ENCODE measurements at places on chromosomes 1 and 21.

- DNase-seq, result no peak
Measured at GRCh38 chr1:27057389-27057788, 44.7 kb upstream of the TENT5B start.

- no peak for DNase-seq
Measured at GRCh38 chr1:53272349-53272748, 34.0 kb upstream of the MAGOH start.

- DNase-seq, result no peak
Measured at GRCh38 chr1:222641269-222641948, 23.5 kb downstream of the MIA3 start.

GRCh38 chr1:151799179-151800022 is 5.8 kb downstream of the LINGO4 start:
- no peak for DNase-seq

- peak; percentile 17 for DNase-seq
Measured at GRCh38 chr1:50333595-50333974, 89.7 kb downstream of the DMRTA2 start.

GRCh38 chr1:206698011-206698410 is 13.3 kb downstream of the MAPKAPK2 start:
- no peak for DNase-seq

GRCh38 chr1:89276690-89277089 is 4.0 kb upstream of the GBP5 start:
- DNase-seq, result no peak

GRCh38 chr1:225044258-225044657 is 114.8 kb downstream of the DNAH14 start:
- no peak for DNase-seq

DNA sequence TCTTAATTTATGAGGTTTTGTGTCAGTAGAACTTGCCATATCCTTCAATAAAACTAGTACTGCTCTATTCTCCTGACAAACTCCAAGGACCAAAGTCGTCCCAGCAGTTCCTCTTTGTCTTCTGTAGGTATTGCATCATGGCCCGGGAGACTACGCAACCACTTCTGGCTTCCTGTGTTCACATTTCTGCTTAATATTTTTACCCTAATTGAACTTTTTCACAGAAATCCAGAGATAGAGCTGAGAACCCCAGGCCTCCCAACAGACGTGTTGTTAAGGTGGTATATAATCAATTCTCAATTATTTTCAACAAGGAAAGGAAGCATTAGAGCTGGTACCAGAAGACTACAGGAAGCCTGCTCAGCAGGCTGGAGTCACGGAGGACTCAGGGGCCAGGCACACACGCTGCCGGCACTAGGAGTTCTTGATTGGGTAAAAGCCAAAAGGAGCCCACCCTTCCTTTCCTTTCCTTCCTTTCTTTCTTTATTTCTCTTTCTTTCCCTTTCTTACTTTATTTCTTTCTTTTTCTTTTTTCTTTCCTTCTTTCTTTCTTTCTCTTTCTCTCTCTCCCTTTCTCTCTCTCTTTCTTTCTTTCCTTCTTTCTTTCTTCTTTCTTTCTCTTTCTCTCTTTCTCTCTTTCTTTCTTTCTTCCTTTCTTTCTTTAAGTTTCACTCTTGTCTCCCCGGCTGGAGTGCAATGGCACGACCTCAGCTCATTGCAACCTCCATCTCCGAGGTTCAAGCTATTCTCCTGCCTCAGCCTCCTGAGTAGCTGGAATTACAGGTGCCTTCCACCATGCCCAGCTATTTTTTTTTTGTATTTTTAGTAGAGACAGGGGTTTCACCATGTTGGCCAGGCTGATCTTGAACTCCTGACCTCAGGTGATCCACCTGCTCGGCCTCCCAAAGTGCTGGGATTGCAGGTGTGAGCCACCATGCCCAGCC is 173.7 kb downstream of the ZBTB18 start:
- no peak for DNase-seq

GRCh38 chr21:24118738-24119459 is 1488.4 kb downstream of the MRPL39 start:
- no peak for DNase-seq

DNA sequence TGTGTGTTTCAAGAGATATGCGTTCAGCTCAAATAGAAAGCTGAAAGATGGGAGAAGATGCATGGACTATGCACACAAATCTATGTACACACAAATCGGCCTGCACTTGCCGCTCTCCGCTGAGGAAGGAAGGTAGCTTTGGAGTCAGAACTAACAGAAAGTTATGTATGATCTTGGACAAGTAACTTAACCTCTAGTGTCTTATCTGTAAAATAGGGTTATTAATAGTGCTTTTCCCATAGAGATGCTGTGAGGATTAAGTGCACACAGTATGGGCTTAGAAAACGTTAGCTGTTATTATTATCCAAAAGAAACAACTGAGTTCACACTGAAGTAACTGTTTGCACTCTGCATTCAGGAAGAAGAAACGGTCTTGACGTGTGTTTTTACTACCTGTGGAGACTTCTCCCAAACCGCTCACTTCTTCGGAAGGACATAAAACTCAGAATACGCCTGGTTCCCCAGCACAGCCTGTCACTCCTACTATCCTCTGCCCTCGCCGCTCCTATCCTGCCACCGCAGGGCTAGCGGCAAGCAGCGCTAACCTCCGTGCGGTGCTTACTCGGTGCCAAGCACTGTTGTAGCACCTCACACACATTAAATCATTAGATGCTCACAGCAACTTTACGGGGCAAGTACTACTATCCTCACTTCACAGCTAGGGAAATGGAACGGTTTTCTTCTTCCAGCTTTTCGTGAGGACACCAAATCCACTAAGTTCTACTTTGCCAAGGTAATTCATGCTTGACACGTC is 1.3 kb downstream of the TGFBR3 start:
- peak; percentile 21 for DNase-seq

- no peak for DNase-seq
Measured at GRCh38 chr1:157512036-157512969, 40.0 kb downstream of the FCRL5 start.

GRCh38 chr1:27392096-27392777 is at the start of gene GPR3:
GPR3 (plus strand) TSS chr1:27392622; CDS start chr1:27393799, 1,177 bp downstream.
- peak; percentile 89 for DNase-seq

GRCh38 chr1:150162582-150162861 is 12.8 kb downstream of the PLEKHO1 start:
- DNase-seq, result no peak

DNA sequence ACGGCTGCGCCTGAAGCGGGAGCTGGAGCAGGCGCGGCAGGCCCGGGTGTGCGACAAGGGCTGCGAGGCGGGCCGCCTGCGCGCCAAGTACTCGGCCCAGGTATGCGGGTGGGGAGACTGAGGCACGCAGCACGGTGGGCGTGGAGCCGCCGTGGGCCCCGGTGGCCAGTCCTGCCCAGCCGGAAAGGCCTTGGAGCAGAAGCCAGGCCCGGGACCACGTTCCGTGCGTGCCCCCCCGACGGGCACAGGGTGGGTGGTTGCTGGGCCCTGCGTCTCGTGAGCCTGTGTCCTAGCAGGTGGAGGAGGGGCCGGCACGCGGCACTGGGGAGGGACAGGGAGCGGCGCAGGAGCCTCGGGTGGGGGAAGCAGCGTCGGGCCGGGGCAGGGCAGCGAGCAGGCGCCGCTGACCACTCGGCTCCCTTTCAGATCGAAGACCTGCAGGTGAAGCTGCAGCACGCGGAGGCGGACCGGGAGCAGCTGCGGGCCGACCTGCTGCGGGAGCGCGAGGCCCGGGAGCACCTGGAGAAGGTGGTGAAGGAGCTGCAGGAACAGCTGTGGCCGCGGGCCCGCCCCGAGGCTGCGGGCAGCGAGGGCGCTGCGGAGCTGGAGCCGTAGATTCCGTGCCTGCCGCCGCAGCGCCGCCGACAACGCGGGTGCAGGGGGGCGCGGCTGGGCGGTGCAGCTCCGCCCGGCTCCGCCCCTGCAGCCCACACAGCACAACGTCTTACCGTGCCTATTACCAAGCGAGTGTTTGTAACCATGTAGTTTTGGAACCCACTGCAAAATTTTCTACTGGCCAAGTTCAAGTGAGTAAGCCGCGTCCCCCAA is 78.2 kb downstream of the SKI start:
- no peak for DNase-seq

GRCh38 chr1:173867141-173867752 is 542 bp downstream of the GAS5 start:
- DNase-seq, result no peak

GRCh38 chr21:42073145-42074099 is 2.3 kb downstream of the UMODL1 start:
- DNase-seq, result no peak

DNA sequence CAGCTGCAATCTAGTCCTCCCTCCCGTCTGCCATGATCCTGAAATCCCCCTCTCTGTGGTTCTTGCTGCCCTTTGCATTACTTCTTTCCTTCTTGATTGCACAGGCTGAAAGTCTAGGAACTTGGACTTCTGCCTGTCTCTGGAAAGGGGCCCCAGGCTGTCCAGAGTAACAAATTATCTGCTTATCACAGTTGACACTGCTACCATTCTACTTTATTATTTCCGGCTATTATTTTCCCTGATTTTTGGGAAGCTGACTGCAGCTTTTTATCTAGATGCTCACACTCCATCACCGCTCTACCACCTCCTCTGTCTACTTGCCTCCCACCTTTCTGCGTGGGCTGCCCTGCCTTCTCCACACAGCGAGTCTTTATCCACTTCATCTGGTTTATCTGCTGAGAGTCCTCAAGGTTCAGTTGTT is 202.1 kb upstream of the PLXNA2 start:
- DNase-seq, result no peak

- DNase-seq, result no peak
Measured at GRCh38 chr1:10675813-10676212, 120.6 kb downstream of the CASZ1 start.

- no peak for DNase-seq
Measured at GRCh38 chr1:205456868-205457745, 1.3 kb upstream of the BLACAT1 start.

- no peak for DNase-seq
Measured at GRCh38 chr21:44445145-44445812, 10.0 kb upstream of the LRRC3 start.

DNA sequence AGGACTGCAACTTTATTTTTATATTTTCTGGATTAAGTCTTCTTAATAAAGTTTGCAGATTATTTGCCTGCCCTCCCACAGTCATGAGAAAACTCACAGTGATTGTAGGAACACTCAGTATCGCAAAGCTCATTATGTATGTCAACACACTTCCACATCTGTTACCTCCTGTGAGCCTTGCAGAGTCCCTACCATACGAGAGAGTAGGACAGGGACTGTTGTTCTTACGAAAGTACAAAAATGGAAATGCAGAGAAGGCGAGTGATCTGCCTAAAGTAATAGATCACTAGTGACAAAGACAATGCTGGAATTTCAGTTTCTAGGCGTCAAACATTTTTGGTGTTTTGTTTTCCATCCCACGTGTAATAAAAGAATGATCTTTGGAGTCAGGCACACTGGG is 131.7 kb downstream of the SYT2 start:
- DNase-seq, result no peak

GRCh38 chr1:17648457-17649145 is 106.5 kb upstream of the ACTL8 start:
- no peak for DNase-seq

DNA sequence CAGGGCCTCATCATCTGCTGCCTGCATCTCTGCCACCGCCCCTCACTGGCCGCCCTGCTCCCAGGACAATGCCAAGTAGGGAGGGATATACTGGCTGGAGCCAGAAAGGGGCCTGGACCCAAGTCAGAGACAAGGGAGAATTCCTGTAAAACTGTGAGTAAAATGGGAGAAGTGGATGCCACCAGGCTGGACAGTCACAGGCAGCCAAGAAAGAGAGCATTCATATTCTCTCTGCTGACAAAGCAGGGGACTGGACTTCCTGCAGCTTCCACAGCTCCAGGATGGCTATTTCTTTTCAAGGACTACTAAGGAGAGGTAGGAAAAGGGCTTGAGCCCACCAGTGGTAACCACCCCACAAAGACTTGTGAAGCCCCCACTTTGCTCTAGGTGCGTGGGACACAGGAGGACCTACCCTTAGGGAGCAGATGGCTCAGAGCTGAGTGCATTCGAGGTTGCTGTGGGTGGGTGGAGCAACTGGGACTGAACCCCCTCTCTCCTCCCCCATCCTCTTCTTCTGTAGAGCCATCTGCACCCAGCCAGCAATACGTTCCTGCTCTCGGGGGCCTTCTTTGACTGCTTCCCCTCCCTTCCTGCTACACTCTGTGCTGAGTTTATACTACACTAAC is 57.5 kb downstream of the GLIS1 start:
- DNase-seq, result no peak

DNA sequence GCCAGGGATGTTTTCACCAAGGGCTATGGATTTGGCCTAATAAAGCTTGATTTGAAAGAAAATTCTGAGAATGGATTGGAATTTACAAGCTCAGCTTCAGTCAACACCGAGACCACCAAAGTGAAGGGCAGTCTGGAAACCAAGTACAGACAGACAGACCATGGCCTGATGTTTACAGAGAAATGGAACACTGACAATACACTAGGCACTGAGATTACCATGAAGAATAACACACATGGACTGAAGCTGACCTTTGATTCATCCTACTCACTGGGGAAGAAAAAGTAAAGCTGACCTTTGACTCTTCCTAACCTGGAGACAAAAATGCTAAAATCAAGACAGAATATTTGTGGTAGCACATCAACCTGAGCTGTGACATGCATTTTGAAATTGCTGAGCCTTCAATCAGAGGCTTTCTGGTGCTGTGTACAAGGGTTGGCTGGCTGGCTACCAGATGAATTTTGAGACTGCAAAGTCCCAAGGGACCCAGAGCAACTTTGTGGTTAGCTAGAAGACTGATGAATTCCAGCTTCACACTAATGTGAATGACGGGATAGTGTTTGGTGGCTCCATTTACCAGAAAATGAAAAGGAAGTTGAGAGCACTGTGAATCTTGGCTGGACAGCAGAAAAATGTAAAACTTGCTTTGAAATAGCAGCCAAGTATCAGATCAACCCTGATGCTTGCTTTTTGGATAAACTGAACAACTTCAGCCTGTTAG is 190.4 kb upstream of the KCTD3 start:
- DNase-seq, result no peak

- DNase-seq, result no peak
Measured at GRCh38 chr21:27393726-27394125, 426.8 kb upstream of the ADAMTS5 start.

- DNase-seq, result no peak
Measured at GRCh38 chr1:82152356-82153271, 351.9 kb downstream of the ADGRL2 start.
